ENCODE measurements at places on chromosomes 1 and 21.

- no peaks in the 10 kb centered on the region for H3K36me3 ChIP-seq
- no peak for DNase-seq
- no peak overlapping the region for H3K4me3 ChIP-seq
- H3K27me3 ChIP-seq = no peaks in the 10 kb centered on the region
Observed at GRCh38 chr1:69459244-69459643, 108.5 kb upstream of the LRRC7 start.

- no peaks in the 10 kb centered on the region for H3K27me3 ChIP-seq
- H3K36me3 ChIP-seq = no peaks in the 10 kb centered on the region
- no peak overlapping the region for H3K4me3 ChIP-seq
- no peaks in the 10 kb centered on the region for H3K4me1 ChIP-seq
Observed at GRCh38 chr1:221622389-221622788, 119.5 kb downstream of the DUSP10 start.

GRCh38 chr1:7264101-7264500 is 478.8 kb downstream of the CAMTA1 start:
- H3K27me3 ChIP-seq = no peaks in the 10 kb centered on the region
- no peak overlapping the region for H3K27ac ChIP-seq
- H3K36me3 ChIP-seq = no peaks in the 10 kb centered on the region
- no peak for DNase-seq
- no peak overlapping the region for H3K4me3 ChIP-seq

DNA sequence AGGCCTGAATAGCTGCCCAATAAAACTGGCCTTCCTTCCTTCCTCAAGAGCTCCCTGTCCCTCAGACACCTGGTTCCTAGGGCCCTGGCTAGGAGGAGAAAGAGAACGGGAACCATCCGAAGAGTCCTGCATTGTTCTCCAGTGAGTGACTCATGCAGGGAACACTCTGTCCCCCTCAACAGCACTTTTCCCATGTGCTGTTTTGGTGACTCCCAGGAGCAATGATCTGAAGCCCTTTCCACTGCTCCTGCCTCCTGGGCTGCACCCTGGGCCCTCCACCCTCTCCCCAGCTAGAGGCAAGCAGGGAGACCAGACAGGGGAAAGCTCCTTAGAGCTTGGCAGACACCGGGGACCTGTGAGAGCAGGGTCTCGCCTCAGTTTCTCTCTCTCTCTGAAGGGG is 18.9 kb downstream of the TNNT2 start:
- H3K27ac ChIP-seq = no peak overlapping the region
- DNase-seq = no peak
- peaks cover 15% of the 10 kb centered on the region for H3K4me1 ChIP-seq
- peaks cover 23% of the 10 kb centered on the region for H3K27me3 ChIP-seq
- no peaks in the 10 kb centered on the region for H3K36me3 ChIP-seq

DNA sequence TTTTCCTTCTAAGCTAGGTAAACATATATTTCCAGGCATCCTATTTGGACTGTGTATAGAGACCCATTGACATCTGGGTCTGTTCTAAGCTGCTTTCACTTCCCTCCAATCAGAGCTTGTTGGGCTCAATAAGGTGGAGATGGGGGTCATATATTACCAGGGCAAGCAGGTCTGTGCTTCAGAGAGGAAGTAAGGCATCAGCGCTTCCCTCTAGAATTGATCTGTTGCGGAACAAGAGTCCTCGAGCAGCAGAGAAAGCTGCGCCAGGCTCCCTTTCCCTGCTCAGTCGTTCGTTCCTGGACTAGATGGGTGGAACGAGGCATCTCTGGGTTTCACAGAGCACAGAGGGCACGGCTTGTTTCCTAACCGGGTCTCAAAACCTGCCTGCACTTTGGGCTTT is 63.5 kb downstream of the DISC1 start:
- peaks cover 11% of the 10 kb centered on the region for H3K4me1 ChIP-seq
- no peak for DNase-seq
- H3K36me3 ChIP-seq = no peaks in the 10 kb centered on the region
- H3K27me3 ChIP-seq = no peaks in the 10 kb centered on the region
- no peak overlapping the region for H3K4me3 ChIP-seq

GRCh38 chr1:165276314-165276713 is 80.2 kb downstream of the LMX1A start:
- H3K27me3 ChIP-seq = no peaks in the 10 kb centered on the region
- no peaks in the 10 kb centered on the region for H3K36me3 ChIP-seq

- H3K4me1 ChIP-seq = peaks cover 22% of the 10 kb centered on the region
- peak overlapping the region; percentile 63 for H3K4me3 ChIP-seq
- H3K27ac ChIP-seq = no peak overlapping the region
- peaks cover 3% of the 10 kb centered on the region for H3K27me3 ChIP-seq
- no peaks in the 10 kb centered on the region for H3K36me3 ChIP-seq
Observed at GRCh38 chr1:208245185-208245705, 1.1 kb upstream of the PLXNA2 start.

DNA sequence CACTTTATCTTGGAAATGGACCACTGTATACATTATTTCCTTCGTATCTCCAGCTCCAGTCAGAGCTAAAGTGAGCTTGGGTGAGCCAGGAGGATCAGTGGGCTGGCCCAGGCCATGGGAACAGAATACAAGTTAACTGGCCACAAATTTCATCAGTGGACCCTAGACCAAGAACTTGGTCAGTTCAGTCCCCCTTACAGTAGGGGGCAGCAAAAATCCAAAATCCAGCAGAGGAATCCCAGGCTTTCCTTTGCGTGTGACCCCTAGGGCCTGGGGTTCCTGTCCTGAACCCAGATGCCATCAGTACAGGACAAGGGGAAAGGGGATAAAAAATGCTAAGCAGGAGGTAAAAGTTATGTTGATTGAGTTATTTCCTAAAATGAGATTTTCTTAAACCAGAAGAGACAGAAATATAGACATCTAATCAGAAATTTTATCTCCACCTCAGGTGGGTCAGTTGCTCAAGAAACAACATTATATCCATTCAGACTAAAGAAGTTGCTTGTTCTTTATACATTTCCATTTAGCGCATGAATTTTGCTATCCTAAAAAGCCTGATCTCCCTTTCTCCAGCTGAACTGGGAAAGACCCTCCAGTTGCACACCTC is 24.1 kb upstream of the LCE5A start:
- no peak for DNase-seq
- H3K27me3 ChIP-seq = no peaks in the 10 kb centered on the region
- H3K27ac ChIP-seq = no peak overlapping the region
- no peak overlapping the region for H3K4me3 ChIP-seq
- no peaks in the 10 kb centered on the region for H3K36me3 ChIP-seq

- no peak overlapping the region for H3K4me3 ChIP-seq
- DNase-seq = no peak
- no peaks in the 10 kb centered on the region for H3K27me3 ChIP-seq
- H3K4me1 ChIP-seq = no peaks in the 10 kb centered on the region
- no peak overlapping the region for H3K27ac ChIP-seq
- no peaks in the 10 kb centered on the region for H3K36me3 ChIP-seq
Observed at GRCh38 chr1:245978915-245979314, 528.2 kb downstream of the SMYD3 start.

- H3K4me1 ChIP-seq = no peaks in the 10 kb centered on the region
- H3K36me3 ChIP-seq = no peaks in the 10 kb centered on the region
- no peak overlapping the region for H3K27ac ChIP-seq
- H3K4me3 ChIP-seq = no peak overlapping the region
- H3K27me3 ChIP-seq = no peaks in the 10 kb centered on the region
Observed at GRCh38 chr1:7265771-7266371, 480.6 kb downstream of the CAMTA1 start.

DNA sequence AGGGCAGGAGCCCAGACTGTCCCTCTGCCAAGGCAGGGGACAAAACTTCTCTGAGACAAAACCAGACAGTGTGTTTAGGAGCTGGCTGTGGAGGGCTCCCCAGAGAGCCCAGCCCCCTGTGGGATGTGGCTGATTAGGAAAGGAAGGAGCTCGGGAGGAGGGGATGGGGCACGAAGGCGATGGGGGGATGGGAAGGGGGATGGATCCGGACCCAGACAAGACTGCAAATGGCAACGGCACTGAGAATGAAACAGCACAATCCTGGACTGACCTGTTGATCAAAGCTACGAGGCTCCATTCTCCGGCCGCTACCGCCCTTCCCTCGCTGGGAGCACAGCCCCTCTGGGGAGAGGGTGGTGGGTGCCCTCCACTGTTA is 33.1 kb downstream of the FOXO6 start:
- H3K27ac ChIP-seq = no peak overlapping the region
- no peak overlapping the region for H3K4me3 ChIP-seq
- H3K27me3 ChIP-seq = peaks cover 70% of the 10 kb centered on the region
- peaks cover 23% of the 10 kb centered on the region for H3K4me1 ChIP-seq
- H3K36me3 ChIP-seq = no peaks in the 10 kb centered on the region

DNA sequence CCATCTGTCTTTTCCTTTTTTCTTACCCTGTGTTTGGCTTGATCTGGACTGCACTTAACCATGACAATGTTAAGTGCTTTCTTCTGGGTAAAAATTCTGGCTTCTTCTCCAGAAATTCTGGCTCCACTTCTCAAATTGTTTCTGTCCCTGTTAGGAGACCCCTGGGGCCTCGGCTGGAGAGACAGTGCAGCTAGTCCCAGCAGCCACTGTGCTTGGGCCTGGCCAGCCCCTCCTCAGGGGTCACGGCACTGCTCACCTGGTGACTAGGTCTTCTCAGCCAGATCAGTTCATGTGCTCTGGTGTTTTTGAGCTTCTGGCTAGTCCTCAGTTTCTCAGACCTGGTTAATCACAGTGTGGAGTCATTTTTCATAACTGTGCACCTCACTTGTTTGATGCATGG is 72.4 kb downstream of the ADARB1 start:
- H3K36me3 ChIP-seq = no peaks in the 10 kb centered on the region
- no peaks in the 10 kb centered on the region for H3K27me3 ChIP-seq
- H3K27ac ChIP-seq = no peak overlapping the region
- H3K4me3 ChIP-seq = no peak overlapping the region

Data from neuronal stem cell (in vitro differentiated cells).